ENCODE measurements at places on chromosomes 1 and 21.

GRCh38 chr1:107993920-107994319, 28.9 kb upstream of the VAV3 start:
- no peak for DNase-seq

DNA sequence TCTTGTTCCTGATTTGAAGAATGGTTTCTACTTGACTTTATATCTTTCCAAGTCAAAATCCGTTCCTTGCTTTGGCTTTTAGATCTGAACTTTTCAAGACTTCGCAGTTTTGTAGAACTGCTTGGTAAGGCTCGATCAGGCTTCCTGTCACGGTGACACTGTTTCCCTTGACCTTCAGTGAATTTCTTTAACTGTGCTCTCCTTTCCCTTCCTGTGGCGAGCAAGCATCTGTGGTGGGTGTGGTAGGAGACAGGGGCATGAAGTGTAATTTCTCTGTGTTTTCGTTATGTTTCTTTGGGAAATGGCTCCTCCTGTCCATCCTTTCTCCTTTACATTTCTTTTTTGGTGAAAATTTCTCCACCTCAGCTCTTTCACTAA, 10.4 kb downstream of the STYXL2 start:
- DNase-seq: no peak

DNA sequence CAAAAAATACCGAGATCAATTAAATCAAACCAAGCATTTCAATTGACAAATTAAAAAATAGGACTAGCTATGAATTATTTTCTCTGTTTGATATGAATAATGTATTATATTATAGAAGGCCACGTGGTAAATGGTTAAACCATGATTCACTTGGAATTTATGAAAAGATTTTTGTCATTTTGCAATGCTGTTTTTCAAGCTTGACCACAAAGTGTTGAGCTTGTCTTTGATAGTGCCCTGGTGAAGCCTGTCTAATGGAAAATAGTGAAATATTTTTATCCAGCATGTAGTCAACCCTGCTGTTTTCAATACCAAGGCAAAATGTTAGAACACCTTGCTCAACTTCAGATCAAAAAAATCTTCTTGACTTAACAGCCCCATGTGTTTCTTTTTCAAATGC, 288.0 kb upstream of the PRMT6 start:
- DNase-seq: peak; percentile 56

DNA sequence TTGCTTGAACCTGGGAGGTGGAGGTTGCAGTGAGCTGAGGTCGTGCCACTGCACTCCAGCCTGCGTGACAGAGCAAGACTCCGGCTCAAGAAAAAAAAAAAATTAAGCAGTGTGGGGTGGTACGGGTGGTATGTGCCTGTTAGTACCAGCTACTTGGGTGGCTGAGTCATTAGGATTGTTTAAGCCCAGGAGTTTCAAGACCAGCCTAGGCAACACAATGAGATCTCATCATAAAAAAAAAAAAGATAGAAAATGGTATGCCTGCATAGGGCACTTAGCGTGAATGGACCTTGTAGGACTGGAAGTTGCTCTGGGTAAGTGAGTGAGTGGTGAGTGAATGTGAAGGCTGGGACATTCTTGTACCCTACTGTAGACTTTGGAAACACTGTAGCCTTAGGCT, 37.0 kb downstream of the TBCE start:
- no peak for DNase-seq

GRCh38 chr21:45592626-45593134, 50.4 kb upstream of the SLC19A1 start:
- DNase-seq: no peak

GRCh38 chr1:168621356-168621755, 45.0 kb downstream of the XCL1 start:
- peak; percentile 60 for DNase-seq

DNA sequence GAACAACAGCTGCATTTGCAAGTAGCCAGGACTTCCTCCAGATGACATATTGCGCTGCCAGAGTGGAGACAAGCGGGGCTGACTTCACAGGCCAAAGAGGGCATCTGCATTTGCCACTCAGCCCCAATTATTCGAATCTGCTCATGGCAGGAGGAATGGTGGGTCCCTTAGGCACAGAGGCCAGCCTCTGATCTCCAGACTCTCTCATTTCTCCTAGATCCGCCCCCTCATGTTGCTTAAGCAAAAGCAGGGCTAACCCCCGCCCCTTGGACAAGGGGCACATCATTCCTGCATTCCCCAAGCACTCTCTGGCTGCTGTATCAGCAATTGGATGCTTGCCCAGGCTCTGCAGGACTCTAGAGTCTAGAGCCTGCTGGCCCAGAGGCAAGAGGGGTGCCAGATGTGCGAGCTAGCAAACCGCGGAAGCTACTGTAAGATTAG, 262.4 kb downstream of the ST6GALNAC3 start:
- DNase-seq: peak; percentile 99

DNA sequence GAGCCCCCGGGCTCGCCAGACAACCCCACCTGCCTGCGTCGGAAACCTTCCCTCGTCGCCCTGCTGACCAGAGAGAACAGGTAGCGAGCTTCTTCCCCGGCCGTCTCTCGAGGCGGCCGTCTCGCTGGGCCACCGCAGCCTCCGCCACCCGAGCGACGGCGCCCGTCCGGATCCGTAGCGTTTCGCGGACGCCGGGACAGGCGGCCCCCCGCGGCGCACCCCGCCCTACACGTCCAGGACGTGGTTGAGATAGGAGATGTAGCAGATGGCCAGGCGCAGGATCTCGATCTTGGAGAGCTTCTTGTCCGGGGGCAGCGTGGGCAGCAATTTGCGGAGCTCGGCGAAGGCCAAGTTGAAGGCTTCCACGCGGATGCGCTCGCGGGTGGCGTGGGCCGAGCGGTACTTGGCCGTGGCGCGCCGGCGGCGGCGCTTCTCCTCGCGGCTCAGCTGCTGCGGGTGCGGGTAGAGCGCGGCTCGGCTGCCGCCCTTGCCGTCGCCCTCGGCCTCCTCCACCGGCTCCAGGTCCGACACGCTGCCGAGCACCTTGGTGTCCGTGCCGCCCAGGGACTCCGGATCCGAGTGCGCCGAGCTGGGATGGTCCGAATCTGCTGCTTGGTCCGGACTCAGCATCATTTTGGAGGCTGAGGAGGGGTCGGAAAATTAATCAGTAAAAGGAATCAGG, 3.0 kb downstream of the NHLH2 start:
- DNase-seq: no peak

DNA sequence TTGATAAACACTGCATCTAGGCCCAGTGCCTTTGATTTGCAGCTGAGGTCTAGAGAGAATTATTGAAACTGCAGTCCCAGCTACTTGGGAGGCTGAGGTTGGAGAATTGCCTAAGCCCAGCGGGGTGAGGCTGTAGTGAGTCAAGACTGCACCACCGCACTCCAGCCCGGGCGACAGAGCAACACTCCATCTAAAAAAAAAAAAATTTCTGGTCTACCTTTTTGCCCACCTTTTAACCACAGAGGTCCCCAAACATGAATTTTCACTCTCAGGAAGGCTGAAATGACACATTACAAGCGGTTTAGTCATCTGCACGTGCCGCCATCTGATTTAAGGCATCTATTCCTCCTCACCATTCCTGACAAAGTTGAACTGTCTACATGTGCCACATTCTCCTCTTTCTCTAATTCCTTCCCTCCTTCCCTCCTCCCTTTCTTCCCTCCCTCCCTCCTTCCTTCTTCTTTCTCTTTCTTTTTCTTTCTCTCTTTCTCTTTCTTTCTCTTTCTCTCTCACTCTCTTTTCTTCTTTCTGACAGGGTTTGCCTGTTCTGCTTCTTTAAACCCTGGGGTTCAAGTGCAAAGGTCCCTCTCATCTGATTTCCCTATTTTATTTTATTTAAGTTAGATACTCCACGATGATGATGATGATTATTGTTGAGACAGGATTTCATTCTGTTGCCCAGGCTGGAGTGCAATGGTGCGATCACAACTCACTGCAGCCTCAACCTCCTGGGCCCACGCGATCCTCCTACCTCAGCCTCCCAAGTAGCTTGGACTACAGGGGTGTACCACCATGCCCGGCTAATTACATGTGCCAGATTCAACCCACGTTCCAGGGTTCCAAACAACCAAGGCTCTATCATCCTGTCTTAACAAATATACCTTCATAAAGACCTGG, 3.0 kb upstream of the SOD1 start:
- no peak for DNase-seq

DNA sequence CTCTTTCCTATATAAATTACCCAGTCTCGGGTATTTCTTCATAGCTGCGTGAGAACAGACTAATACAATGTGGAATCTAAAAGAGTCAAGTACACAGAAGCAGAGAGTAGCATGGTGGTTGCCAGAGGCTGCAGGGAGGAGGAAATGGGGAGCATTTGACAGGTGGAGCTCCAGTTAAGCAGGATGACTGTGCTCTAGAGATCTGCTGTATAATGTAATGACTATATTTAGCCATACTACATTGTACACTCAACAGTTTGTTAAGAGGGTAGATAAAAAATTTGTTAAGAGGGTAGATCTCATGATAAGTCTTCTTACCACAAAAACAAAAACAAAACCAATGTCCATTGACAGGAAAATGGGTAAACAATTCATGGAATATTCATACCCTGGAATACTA, 82.1 kb downstream of the MT1HL1 start:
- no peak for DNase-seq

- DNase-seq: no peak
These were observed 351.1 kb downstream of the CAMTA1 start for GRCh38 chr1:7136166-7136953.

- peak; percentile 39 for DNase-seq
These were observed 57.7 kb upstream of the NUF2 start for GRCh38 chr1:163263818-163264655.

GRCh38 chr1:93619507-93620171, 62.0 kb downstream of the BCAR3 start:
- no peak for DNase-seq

DNA sequence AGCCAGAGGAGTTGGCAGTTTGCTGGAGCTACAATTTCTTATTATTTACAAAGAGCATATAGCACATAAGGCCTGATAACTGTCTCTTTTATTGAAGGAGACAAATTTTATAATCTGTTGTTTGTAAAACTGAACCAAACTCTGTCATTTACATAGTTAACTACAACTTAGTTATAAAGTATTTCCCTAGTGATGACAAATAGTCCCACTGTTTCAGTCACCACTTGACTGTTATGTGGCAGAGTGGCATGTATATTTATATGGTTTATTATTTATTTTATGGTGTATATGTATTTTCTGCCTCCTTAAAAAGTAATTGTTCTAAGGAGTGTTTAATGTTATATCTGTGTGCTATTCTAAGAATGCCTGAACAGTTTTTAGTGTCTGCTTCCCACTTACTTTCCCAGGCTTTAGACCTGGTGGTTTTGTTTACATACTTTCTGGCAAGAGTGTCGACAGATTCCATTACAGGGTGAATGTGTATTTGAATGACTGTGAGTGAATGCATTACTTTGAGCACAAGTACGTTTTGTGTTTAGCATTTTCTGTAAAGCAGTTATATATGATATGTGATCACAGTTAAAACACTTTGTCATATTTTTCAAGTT, 10.0 kb downstream of the TSEN15 start:
- DNase-seq: peak; percentile 55

DNA sequence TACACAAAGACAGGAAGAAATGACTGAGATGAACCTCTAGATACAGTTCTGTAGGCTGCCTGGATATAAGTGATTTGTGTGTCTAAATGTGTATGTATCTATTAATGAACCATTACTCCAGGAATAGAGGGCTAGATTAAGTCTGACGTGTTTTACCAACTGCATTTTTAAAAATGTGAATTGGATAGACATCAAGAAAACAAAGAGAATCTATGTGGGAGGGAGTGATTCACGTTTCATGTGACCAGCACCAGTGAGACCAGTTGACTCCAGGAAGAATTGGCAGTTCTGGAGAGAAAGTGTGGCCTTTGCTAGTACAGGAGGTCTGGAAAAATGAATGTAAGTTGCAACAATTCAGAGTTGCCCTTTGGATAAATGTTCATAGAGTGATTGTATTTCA, 53.4 kb upstream of the RGS21 start:
- DNase-seq: no peak

GRCh38 chr1:232675260-232675659, 45.3 kb upstream of the SIPA1L2 start:
- peak; percentile 18 for DNase-seq

- no peak for DNase-seq
These were observed 25.7 kb downstream of the WNT4 start for GRCh38 chr1:22117238-22117637.

- no peak for DNase-seq
These were observed 80.8 kb upstream of the UBE2U start for GRCh38 chr1:64122588-64122987.

DNA sequence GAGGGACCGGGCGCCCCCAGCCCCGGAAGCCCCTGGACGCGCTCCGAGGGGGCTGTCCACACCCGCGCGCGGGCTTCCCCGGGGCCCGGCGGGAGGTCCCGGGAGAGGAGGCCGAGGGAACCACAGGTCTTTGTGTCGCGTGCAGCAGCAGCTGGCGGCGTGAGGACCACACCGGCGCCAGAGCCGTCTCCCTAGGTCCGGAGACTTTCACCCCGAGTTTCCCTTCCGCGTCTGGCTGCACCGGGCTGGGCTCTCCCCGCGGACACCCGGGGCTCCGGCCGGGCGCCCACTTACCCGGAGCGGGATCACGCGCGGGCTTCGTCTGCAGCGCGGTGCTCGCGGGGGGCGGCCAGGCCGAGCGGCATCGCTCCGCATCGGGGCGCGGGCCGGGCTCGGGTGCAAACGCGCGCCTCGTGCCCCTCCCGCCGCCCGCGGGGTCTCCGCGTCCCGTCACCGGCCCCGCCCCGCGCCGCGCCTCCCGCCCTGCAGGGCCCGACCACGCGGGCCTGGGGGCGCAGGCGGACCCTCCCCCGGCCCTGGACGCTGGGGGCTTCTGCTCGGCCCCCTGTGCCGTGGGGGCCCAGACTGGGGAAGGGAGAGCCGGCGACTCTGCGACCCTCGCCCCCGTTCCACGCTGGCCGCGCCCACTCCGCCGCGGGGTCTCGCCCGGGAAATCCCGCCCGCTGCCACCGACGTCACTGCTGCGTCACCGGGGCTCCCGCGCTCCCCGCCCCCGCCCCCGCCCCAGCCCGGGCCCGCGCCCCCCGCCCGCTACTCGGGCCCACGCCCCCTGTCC, at the start of gene GNG4:
Gene GNG4 (minus strand): TSS at position 417 of the 796 bp plus-strand sequence. CDS start 65,946 bp downstream, outside the sequence.
- DNase-seq: no peak

- no peak for DNase-seq
These were observed 26.4 kb upstream of the BTG2 start for GRCh38 chr1:203278885-203279406.

- DNase-seq: no peak
These were observed 210.8 kb upstream of the JUN start for GRCh38 chr1:58994664-58995063.

DNA sequence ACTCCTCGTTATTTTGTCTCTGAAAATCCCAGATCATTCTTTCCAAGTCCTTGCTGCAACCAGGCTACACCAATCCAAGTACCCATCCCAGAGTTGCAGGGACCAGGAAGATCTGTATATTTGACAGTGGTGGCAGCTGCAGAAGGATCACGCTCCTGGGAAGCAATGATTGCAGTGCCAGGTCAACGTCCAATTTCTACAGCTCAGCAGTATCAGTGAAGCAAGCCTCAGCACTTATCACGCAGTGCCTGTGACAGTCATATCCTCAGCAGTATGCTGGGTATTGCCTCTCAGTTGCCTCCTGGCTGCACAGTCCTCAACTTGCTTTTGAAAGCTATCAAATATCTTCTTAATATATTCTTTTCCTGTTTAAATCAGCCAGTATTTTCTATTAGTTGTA, 66.7 kb downstream of the BARHL2 start:
- no peak for DNase-seq
